Renal cortical epithelial cell (primary cell): ENCODE measurements at places on chromosomes 7 and 10. TPM values are rescaled to one million over a fixed set of nuclear protein-coding genes. Genes with fewer than 3 reads are reported as not detected.

GRCh38 chr10:133526957-133527588 is at the start of gene CYP2E1:
CYP2E1 (plus strand) TSS chr10:133527363; CDS start chr10:133527396, 33 bp downstream.
- DNase-seq = no peak

Gene SPDYE16
- 0.25 TPM in 1 of 2 replicates, not detected in the other for total RNA-seq

DNA sequence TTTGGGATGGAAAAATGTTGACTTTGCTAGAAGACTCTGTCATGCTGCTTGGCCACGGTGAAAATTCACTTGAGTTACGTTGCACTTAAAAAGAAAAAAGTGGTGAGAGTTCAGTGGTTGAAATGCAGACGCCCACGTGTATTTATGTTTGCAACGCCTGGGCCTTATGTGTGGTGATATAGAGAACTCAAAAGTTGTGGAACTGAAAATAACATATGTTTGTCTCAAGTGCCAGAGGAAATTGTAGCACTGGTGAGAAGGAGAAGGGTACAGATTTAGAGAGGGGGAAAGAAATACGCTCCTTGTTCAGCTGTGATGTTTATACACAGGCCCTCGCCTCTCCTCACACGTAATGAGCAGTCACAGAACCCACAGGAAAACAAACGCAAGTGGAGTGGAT is 73.6 kb downstream of the EMX2 start:
- no peak for DNase-seq

Gene PIK3AP1
- 5.4 and 14.9 TPM in 2 replicates for total RNA-seq

GRCh38 chr10:89032141-89032891 is 41.7 kb downstream of the FAS start:
- peak; percentile 99 for DNase-seq

DNA sequence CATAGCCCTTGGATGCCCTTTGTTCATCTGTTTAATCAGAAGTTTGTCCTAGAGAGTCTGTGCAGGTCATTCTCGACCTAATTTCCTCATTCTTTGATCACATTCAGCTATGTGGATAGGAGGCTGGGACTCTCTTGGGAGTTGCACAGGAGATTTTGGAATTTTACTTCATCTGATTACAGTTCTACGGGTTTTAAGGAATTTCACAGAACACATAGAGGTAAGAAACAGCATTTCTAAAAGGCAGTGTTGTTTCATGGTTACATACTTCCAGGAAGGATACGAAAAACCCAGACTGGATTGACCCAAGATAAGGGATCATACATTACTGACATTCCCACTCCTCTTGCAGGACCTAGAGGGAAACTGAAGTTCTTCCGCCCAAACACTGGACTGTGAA is 45.9 kb downstream of the GATA3 start:
- DNase-seq = no peak

DNA sequence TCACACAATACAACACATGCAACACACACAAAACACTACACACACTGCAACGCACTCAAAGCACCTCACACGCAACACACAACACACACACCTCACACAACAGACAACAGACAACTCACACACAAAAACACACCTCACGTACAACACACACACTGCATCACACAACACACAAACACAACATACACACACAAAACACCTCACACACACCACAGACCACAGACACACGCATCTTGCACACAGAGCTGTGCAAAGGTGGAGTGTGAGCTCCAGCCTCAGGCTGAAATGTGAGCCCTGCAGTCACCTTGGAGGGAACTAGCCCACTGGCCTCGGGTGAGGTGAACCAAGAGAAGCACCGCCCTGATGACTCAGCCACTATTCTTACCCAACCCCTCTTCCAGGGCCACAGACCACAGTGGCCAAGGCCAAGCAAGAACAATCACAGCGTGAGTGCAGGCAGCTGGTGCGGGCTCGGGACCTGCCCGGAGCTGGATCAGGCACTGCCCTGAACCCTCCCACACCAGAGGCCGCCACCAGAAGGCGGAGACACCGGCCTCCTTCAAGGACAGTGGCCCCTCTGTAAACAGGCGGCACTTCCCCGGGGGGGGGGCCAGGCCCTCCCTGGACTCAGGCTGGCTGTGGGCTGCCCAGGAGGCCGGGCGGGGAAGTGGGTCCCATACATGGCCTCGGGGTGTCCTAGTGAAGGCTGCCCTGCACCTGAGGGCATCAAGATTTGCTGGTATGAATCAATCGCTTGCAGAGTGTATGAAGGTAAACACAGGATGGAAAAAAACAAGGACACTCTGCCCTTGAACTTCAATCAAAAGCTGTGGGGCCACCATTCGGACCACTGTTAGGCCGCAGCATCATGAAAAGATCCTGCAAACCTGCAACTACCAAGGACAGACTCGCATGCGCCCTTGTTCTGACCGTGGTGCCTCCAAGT is 106.7 kb downstream of the TNS3 start:
- peak; percentile 98 for DNase-seq

Gene FAM24B
- 5.3 and 6.3 TPM in 2 replicates for total RNA-seq

DNA sequence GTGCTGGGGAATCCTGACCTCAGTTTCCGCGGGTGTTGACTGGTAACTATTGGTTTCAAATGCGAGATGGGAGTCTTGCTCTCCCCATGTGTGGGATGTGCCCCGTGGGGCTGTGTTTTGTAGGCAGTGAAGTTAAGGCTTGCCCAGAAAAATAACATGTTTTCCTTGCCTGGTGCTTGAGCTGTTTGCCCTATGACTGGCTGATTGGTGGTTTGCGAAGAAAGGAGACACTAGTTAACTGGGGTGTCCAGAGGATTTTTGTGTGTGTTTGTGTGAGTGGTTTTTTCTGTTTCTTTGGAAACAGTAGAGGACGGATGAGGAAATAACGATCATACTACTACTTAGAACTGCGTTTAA is 61.9 kb downstream of the CREB5 start:
- DNase-seq = peak; percentile 32

DNA sequence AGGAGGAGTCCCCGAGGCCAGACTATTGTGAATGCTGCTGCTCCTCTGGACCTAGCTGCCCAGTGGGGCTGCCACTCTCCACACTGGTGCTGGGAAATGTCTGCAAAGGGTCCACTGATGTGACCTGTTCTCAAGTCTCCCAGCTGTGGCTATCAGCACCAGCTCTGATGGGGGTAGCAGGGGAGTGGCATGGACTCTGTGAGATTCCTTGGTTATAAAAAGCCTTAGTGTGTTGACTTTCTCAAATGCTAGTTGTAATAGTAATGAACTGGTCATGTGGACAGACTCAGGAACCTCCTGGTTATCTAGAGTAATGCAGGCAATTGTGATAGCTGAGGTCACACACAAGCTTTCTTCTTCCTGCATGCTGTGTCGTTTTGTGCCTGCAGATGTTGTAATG is 34.1 kb upstream of the ARMC3 start:
- DNase-seq = no peak

DNA sequence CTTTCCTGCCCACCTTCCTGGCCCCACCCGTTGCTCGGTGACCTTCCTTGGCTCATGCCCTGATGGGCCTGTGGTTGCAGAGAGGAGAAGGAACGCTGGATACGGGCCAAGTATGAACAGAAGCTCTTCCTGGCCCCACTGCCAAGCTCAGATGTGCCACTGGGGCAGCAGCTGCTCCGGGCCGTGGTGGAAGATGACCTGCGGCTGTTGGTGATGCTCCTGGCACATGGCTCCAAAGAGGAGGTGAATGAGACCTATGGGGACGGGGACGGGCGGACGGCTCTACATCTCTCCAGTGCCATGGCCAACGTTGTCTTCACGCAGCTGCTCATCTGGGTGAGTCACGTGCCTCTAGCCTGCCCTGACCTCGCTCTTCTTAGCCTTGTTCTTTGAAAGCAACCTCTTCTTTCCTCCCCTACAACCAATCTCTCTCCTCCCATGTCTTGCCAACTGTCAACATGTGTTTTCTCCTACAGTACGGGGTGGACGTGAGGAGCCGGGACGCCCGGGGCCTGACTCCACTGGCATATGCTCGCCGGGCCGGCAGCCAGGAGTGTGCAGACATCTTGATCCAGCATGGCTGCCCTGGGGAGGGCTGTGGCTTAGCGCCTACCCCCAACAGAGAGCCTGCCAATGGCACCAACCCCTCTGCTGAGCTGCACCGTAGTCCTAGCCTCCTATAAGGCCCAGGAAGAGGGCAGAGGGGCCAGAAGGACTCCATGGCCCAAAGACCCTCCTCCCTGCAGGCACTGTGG is 24.1 kb downstream of the GBX1 start:
- DNase-seq = no peak

Gene AKR1D1
- not detected in 2 replicates for total RNA-seq

- no peak for DNase-seq
Measured at GRCh38 chr10:49368256-49368655, 27.6 kb downstream of the DRGX start.

Gene FEZF1
- total RNA-seq = not detected in 2 replicates

- peak; percentile 94 for DNase-seq
Measured at GRCh38 chr10:110005719-110006118, 2.1 kb upstream of the ADD3 start.
